Hippocampal formation (tissue), 2 donors: ENCODE measurements at places on chromosomes 6 and 20.

- DNase-seq = no peak
Observed at GRCh38 chr6:169172946-169173345, 80.7 kb downstream of the THBS2 start.

GRCh38 chr6:55825402-55826051, 49.9 kb downstream of the BMP5 start:
- DNase-seq = no peak

DNA sequence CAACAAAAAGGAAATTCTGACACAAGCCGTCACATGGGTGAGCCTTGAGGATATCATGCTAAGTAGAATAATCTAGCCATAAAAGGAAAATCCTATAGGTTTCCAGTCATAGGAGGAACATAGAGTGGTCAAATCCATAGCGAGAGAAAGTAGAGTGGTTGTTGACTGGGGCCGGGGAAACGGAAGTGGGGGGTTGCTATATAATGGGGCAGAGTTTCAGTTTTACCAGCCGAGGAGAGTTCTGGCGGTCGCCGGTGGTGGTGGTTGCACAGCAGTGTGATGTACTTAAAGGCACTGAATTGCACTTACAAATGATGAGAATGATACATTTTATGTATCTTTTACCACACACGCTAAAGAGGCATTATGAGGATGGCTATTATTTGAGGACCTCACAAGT, 4.9 kb downstream of the GPR31 start:
- DNase-seq = no peak

- DNase-seq = no peak
Observed at GRCh38 chr20:3767110-3767426, 485 bp downstream of the ADISSP start.

DNA sequence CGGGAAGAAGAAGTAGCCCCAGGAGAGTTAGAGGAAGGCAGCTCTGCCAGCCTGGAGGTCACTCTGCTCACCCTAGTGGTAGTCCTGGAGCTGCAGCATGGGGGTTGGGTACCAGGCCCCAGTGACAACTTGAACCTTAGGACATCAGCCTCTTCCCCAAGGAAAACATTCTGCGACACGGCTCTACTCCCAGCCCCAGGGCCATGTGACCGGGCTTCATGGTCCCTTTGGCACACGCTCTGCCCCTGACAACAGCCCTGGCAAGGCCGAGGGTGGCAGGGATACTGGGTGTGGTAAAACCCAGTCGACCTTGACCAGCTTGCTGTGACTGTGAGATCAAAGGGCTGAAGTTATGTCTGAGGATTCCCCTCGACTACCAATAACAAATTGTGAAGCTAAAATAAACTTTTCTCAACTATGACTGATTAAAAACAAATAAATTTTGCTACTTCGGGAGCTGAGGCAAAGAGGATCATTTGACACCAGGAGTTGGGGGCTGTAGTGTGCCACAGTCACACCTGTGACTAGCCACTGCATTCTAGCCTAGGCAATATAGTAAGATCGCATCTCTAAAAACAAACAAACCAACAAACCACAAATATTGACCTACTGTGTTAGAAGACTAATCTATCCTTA, 24.4 kb upstream of the ARID1B start:
- DNase-seq = no peak

DNA sequence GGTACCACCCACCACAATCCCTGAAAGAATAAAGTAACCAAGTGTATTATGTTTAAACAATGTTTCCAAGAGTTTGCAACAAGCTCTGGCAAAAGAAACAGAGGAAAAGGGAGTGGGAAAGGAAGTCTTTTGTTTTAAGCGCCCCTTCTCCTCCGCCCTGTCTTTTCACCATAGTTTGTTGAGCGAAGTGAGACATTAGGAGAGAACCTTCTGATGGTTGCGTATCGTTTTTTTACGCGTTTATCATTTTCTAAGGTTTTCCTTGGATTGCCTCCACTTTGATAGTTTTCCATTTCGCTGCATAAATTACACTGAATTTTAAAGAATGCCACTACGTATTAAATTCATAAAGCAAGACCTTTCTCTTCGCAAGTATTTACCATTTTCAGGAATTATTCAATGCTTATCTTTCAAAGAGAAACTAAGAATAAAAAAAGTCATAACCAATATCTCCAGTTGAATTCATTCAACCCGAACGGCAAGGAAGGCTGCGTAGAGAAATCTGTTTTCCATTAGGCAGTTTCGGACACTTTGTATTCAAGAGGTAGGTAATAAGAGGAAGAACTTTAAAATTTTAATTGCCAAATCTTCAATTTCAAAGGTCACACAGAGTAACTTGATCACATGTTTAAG, 920 bp upstream of the EPHA7 start:
- no peak for DNase-seq

DNA sequence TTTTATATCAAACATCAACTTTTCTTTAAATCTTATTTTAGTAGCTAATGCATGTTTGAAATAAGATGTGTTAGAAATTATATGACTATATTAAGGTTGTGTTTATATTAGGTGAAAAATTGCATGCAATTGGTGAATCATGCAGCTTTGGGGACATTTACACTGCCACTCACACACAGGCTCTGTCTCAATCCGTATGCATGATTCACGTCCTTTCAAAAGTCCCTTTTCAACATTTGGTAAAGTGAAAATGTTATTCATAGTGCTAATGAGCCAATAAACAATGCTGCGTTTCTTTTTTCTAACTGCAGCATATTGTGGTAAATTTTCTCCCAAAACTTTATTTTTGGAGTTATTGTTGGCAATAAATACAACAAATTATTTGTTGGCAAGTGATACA, 198.0 kb downstream of the FUT9 start:
- no peak for DNase-seq

DNA sequence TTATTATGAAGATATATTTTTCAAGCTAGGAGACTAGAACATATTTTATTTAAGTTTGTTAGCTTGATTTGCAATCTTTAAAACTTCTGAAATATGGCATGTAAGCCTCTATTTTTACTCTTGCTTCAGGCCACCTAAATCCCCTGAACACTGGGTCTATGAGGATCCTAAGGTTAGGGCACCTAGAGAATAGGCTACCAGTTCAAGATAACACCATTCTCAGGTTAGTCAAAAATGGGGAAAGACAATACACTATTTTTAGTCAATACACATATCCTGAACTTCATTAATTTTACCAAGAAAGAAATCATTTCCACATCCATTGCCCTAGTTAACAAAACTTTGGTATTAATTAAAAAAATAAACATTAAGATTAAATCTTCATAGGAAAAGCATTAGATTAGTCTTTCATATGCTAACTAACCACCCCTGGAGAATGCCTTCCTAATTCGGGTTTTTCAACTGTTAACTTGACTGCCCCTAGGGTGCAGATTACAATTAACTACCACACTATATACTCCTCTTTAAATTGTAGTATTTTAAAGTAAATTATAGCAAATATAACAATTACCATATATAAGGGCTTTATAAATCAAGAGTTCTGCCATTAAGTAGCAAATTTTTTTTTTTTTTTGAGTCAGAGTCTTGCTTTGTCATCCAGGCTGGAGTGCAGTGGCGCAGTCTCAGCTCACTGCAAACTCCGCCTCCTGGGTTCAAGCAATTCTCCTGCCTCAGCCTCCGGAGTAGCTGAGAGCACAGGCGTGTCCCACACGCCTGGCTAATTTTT, 6.7 kb upstream of the HSF2 start:
- no peak for DNase-seq

- DNase-seq = no peak
Observed at GRCh38 chr6:24997231-24997630, 61.5 kb upstream of the RIPOR2 start.

GRCh38 chr6:52482903-52483670, 62.9 kb downstream of the EFHC1 start:
- no peak for DNase-seq

GRCh38 chr20:45047581-45048119, 53.3 kb downstream of the KCNS1 start:
- no peak for DNase-seq

DNA sequence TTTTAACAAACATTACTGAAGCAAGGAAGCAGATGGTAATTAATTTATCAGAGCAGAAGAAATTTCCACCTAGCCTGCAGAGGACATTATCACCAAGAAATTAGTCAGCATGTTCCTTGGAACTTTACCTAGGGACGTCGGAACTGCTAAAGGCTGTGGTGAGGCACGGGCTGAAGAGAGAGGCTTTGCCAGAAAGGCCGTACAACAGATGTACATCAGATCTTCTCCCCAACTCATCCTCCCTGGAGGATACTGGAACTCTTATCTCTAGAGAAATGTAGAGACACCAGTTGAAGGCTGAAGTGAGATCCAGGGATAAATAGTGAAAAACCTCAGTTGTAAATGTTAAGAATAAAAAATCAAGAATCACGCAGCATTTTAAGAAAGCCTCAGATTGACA, 257.1 kb downstream of the SAMD5 start:
- DNase-seq = no peak

GRCh38 chr20:60867589-60867988, 384.5 kb upstream of the CDH4 start:
- DNase-seq = no peak

DNA sequence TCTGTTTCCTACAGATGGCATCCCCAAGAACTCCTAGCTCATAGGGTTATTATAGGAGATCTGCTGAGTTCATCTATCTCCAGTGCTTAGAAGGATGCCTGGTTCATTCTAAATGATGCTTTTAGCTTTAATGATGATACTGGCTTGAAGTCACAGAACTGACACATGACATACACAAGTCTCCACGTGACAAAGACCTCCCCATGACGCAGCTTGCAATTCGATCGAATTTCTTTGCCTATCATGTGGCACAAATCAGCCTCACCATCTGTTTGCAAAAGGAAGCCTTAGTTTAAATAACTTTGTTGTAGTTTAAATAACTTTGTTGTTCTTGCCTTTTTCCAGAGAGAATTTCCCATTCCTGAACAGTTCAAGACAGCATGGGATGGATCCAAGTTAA, 44.1 kb upstream of the FAM8A1 start:
- DNase-seq = no peak

DNA sequence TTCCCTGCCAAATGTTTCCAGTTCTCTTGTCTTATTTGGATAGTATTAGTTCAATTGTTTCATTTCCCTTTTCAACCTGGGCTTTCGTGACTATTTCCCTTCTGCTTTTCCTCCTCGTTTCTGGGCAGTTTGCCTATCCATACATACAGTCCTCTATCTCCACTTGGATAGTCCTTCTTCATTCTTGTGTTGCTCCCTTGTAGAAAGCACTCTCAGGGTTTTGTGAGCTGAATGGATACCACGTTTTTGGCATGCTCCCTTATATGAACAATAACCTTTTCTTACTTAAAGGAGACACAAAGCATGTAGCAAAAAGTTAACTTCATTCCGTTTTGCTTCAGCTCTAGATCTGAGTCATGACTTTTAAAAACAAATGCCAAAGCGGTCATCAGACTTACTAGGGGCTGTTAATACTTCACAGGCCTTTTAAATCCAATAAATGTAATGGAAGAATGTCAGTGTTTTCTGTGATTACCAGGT, 16.6 kb downstream of the CRYBG1 start:
- no peak for DNase-seq

DNA sequence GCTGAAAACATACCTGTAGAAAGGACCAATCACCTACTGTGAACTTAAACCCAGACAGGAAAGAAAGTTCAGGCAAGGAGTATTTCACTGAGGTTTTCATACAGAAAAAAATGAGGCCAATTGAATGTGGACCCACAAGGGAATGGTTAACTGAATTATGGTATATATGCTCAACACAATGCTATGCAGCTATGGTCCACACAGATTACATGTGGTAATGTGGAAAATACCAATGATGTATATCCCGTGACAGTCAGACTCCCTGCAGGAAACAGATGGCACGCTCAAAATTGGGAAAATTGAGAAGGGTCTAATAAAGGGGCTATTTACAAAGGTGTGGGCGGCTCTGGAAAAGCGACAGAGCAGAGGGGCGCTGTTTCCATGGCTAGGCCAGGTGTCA, 47.1 kb upstream of the PIM1 start:
- DNase-seq = no peak

- DNase-seq = no peak
Observed at GRCh38 chr20:20547221-20547875, 165.1 kb downstream of the RALGAPA2 start.

- no peak for DNase-seq
Observed at GRCh38 chr6:96157018-96157565, 141.3 kb downstream of the FUT9 start.

GRCh38 chr20:7980332-7981046, 39.1 kb downstream of the TMX4 start:
- DNase-seq = no peak

DNA sequence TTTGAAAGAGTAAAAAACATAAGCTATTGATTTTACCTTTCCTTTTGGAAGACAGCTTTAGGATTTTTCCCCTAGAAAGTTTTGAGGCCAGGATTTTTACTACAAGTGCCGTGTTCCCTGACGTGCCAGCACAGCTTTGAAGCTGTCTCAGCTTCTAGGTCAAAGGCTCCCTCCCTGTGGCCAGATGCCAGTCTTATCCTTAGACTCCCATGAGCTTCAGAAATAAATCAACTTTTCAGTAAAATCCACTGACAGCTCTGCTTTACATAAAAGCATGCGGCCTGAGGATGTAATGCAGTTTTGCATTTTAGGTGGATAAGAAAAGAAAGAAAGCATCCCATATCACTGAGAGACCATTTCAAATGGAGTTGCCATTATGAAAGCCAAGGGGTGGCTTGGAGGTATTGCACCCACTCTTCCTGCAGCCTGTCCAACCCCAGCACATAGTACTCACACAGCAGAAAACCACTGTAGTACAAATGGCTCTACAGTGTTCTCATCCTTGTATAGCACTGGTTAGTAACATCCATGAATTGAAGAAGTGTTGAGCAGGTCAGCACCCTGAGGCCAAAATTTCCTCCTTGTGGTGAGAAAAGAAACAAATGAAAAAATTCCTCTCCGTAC, 15.2 kb upstream of the ATXN1 start:
- no peak for DNase-seq

DNA sequence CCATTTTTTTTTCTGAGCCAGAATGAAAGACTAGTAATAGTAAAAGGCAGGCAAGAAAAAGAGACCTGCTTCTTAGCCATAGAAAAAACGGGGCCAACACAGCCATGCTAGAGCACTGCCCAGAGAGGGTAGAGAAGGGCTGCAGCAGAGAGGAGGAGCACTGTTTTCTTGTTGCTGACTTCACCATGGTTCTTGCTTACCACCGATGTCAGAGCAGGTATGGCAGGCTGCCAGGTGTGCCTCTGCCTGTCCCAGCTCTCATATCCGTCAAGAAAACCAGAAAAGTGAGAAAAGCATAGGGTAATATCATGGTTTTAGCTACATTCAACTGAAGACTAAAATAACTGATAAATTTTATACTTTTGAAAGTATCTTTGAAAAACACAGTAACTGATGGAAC, 60.7 kb downstream of the DTNBP1 start:
- DNase-seq = no peak
